ENCODE measurements at places on chromosomes 2 and 18.

- peak; percentile 45 for DNase-seq
Observed at GRCh38 chr2:68653538-68653982, 10.2 kb downstream of the PROKR1 start.

GRCh38 chr2:237966250-237966564 is 607 bp upstream of the UBE2F start:
- DNase-seq, result no peak

- DNase-seq, result no peak
Observed at GRCh38 chr2:36452260-36452659, 96.7 kb downstream of the CRIM1 start.

GRCh38 chr18:55138401-55138800 is 179.1 kb upstream of the CCDC68 start:
- DNase-seq, result no peak

DNA sequence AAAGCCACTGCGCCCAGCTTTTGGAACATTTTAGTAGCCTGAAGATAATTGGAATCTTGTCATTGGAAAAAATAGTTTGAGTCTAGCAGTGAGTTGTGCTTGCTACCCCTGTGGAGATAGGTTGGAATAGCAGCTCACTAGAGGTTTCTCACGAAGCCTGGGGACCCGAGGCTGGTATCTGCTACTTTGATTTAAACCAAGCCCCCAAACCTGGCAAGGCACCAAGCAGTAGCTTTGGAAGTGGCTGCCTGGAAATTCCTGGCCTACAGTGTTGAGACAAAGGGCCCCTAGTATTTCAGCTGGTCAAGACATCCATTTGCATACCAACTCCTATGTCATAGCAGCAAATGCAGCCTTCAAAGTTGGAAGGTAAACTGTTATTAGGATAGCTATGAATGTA is 42.1 kb downstream of the NOP58 start:
- DNase-seq, result no peak

DNA sequence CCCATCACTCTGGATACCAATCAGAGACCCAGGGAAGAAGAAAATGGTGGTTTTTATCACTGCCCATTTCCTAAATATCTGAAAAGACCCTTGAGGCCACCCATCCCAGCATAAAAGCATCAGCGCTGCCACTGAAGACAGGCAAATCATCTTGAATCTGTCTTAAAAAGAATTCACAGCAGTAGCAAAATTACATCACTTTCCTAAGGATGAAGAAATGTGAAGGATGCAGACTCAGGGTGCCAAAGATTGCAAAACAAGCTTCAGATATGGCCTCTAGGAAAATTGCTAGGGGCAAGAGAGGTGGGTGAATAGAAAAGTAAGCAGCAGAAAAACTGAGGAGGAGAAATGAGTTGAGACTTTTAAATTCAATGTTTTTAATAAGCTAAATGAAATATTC is 70.0 kb downstream of the SLC25A12 start:
- DNase-seq, result no peak

DNA sequence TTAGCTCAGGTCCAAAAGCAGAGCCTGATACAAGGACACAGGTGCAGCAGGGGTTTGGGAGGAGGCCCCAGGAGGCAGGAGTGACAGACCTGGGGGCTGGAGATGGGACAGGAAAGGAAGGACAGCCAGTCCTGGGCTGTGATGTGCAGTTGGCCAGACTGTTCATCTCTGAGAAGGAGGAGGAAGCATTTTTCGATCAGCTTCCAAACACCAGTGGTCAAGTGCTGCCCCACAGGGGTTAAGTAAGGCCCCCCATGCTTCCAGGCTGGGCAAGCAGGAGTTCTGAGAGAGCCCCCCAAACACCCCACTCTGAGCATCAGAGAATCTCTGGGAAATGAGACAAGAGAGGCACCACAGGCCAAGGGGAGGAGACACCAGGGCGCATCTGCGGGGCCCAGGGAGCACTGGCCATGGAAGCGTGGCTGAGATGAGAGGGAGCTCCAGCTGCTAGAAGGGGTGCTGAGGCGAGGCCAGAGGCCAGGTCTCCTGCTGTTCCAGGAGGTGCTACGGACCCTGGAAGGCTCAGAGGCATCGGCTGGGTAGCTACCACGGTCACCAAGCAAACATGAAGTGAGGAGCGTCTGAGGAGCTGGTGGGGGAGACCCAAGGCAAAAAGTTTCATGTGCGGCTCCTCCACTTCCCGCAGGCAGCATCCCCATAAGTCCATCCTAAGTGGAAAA is 5.6 kb upstream of the HDAC4 start:
- DNase-seq, result no peak

DNA sequence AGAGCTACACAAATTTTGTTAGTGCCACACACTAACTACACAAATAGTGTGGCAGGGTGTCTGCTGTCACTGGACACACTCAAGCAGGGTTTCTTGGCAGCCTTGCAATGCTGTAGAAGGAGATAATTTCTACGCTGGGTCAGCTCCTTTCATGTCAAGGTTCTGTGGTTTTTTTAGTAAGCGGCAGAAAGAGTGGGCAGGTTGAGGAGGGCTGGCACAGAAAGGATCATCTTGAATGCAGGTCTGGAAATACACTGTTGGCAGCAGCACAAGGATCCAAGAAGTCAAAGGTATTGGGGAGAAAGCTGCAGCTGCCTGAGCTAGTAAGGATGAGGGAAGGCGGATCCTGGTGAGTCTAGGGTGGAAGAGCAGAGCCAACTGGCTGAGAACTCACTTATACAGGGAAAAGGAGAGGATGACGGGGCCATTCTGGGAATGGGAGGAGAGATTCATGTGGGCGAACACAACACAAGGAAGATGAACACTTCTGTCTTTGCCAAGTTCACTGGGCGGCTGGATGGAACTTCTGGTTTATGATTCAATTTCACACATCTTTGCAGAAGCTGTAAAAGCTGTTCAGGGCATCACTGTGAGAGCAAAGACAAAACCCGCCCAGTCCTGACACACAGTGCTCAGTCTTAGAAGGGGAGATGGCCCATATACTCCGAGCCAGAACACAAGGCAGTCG is 16.9 kb upstream of the CYRIA start:
- no peak for DNase-seq

DNA sequence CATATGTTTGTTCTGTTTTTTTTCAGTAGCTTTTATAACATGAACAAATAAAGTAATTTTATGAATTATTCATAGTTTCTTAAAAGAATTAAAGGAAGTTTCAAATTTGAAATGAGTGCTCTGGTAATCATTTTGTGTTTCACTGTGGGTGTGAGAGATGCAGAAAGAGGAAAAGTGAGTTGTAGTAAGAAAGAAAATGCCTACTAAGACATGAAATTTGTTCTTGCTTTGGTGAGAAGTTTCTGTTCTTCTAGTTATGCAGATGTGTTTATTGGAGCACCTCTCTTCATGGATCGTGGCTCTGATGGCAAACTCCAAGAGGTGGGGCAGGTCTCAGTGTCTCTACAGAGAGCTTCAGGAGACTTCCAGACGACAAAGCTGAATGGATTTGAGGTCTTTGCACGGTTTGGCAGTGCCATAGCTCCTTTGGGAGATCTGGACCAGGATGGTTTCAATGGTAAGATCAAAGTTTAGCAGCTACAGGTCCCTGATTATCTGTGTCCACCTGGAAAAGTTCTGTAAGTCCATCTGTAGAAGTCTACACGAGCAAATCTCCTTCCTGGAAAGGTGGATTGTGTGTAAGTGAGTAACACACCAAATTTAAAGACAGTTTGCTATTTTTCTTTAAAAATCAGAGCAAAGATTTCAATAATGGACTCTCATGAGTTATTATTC is 51.4 kb downstream of the ITGAV start:
- no peak for DNase-seq

GRCh38 chr2:1448009-1448408 is 34.7 kb downstream of the TPO start:
- no peak for DNase-seq

DNA sequence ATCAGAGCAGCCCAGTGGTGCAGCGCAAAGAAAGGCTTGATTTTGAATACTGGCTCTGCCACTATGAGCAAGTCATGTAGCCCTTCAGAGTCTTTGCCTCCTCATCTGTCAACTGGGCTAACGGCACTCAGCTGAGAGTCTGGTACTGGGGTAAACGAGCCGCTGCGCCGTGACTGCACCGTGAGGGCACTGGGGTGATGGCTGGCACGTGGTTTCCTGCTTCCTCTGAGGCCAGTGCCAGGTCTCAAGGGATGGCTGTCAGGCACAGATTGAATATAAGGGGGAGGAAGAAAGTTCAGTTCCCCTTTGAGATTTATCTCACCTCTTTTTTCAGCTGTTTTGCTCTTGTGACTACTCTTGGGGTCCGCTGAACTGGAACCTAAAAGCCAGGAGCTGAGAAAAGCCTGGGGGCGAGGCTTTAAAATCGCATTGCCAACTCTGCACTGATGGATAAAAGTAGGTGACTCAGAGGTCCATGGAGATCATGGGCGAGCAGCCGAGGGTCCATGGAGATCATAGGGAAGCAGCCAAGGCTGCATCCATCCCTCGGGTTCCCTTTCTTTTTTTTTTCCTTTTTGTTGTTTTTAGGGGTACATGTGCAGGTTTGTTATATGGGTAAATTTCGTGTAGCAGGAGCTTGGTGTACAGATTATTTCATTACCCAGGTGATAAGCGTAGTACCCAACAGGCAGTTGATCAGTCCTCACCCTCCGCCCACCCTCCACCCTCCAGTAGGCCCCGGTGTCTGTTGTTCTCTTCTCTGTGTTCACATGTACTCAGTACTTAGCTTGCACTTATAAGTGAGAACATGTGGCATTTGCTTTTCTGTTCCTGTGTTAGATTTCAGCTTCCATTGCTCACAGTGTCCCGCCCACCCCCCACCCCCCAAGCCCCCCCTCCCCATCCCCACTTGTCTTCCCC is 114.3 kb downstream of the SPP2 start:
- peak; percentile 18 for DNase-seq

- DNase-seq, result no peak
Observed at GRCh38 chr2:179965291-179966258, 41.5 kb downstream of the CWC22 start.

GRCh38 chr2:200335657-200336056 is 29.2 kb downstream of the SPATS2L start:
- DNase-seq, result no peak

DNA sequence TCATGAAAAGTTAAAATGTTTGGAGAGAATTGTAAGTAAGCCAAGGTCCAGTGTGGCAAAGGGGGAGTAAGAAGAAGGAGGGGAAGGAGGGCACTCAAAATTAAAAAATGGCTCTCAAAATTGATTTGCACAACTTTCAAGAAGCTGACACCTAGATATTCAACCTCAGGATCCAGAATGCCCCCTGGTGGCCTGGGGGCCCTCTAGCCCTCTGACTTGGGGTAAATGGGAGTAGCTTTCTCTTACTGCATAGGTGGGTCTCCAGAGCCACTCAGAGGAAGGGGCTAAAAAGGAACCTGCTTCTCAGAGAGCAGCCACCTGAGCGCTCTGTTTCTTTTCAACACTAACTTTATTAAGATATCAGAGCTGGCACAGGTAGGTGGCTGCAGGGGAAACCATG is 968.5 kb downstream of the BCL11A start:
- no peak for DNase-seq

- no peak for DNase-seq
Observed at GRCh38 chr2:241894681-241895426, 25.3 kb downstream of the RTP5 start.

DNA sequence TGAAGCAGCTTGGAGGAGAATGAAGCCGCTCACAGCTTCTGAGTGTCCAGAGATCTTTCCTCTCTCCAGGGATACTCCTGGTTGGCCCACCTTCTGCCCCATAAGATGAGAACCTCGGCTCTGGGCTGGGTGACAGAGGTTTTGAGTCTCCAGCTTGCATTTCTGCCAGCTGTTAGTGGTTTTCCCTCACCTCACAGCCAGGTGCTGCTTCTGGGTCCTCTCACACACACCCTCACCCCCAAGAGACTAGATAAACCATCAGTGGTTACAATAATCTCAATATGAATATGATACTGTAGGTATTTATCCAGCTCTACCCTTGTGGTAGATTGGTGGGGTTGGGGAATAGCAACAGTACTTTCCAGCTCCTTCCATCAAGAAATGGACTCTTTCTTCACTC is 161.7 kb upstream of the SIX3 start:
- no peak for DNase-seq

- no peak for DNase-seq
Observed at GRCh38 chr18:72360634-72361033, 183.5 kb downstream of the CBLN2 start.

GRCh38 chr2:154698296-154698720 is at the start of gene KCNJ3:
Gene KCNJ3 (plus strand): TSS chr2:154698695. CDS start chr2:154698776, 81 bp downstream.
- no peak for DNase-seq

DNA sequence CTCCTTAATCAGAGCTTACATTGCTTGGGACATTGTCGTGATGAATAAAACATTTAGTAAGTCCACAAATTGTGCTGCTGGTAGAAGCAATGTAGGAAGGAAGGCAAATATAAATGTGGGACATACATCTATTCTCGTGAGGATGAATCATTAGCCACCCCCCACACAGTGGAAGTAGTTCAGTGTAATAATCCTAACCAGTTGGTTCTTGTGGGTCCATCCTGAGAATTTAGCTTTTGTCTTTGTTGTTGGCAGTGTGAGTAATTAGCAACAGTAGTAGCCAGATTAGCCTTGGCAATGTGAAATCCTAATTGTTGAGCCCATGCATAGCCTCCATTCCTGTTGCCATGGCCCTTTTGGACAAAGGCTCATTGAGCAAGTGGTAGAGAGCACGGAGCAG is 532.1 kb downstream of the FBXO15 start:
- no peak for DNase-seq

DNA sequence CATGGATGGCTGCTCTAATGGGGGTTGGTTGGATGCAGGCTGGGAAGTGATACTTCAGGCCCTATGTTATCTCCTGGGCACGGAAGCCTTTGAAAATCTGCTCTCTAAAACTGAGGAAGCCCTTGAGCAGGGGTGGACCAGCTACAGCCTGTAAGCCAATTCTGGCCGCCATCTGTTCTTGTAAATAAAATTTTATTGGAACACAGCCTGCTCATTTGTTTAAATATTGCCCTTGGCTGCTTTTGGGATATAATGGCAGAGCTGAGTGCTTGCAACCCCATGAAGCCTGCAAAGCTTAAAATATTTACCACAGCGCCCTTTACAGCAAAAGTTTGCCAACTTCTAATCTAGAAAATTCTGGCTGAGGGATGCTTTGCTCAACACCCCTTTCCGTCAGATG is 11.9 kb upstream of the IGFBP2 start:
- no peak for DNase-seq

GRCh38 chr18:22640281-22640842 is 222.6 kb upstream of the CTAGE1 start:
- no peak for DNase-seq

GRCh38 chr2:83459456-83459855 is 999.6 kb downstream of the SUCLG1 start:
- DNase-seq, result no peak

GRCh38 chr18:31664101-31664500 is 20.3 kb downstream of the B4GALT6 start:
- no peak for DNase-seq

GRCh38 chr18:57439985-57440330 is 4.8 kb downstream of the ONECUT2 start:
- no peak for DNase-seq

DNA sequence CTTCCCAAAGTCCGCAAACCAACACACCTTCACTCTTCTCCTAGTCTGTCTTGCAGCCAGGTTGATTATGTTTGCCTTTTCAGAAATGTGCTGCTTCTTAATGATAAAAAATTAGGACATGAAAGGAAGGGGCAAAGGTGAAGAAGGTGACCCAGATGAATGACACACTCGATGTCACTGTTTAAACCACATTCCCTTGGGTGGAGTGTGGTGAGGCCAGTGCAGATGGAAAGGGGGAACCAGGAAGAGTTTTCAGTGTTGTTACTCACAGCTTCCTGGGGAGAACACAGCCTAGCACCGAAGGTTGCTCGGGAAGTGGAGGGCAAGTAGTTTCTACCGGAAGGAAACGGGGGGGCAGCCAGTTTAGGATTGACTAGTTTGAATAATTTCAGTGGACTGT is 57.2 kb upstream of the BOD1L2 start:
- no peak for DNase-seq

GRCh38 chr18:55031979-55032378 is 72.7 kb upstream of the CCDC68 start:
- DNase-seq, result no peak
